Temporal lobe (tissue), 4 donors: ENCODE measurements at places on chromosomes 3 and 15. TPM values are rescaled to one million over a fixed set of nuclear protein-coding genes. Genes with fewer than 3 reads are reported as not detected.

IGSF10 gene
- total RNA-seq: 0.74 TPM

CCDC33 gene
- 0.25 TPM for total RNA-seq

CSPG5 gene
- total RNA-seq: 111 TPM

FBXW12 gene
- 1.5 TPM for total RNA-seq

ALAS1 gene
- total RNA-seq: 29.0 TPM

MKRN3 gene
- total RNA-seq: 13.5 TPM

IRAK2 gene
- total RNA-seq: 3.4 TPM

LTK gene
- under 0.01 TPM for total RNA-seq

GATM gene
- 120 TPM for total RNA-seq

LRRC3B gene
- 44.5 TPM for total RNA-seq

SPATA12 gene
- not detected for total RNA-seq

CYP1A1 gene
- 0.25 TPM for total RNA-seq

BMF gene
- total RNA-seq: 4.2 TPM

KBTBD12 gene
- 2.0 TPM for total RNA-seq

SLC12A1 gene
- 0.98 TPM for total RNA-seq

LRTM1 gene
- total RNA-seq: not detected

FGF12 gene
- 103 TPM for total RNA-seq

SCAANT1 gene
- not detected for total RNA-seq

CCR5 gene
- not detected for total RNA-seq

FBXO45 gene
- total RNA-seq: 34.9 TPM

SAMD7 gene
- not detected for total RNA-seq

GP5 gene
- total RNA-seq: under 0.01 TPM

LSAMP gene
- 97.1 TPM for total RNA-seq

TGM5 gene
- not detected for total RNA-seq

PTPRG gene
- 54.8 TPM for total RNA-seq

PLSCR5 gene
- 0.25 TPM for total RNA-seq

TRH gene
- 4.4 TPM for total RNA-seq

CISH gene
- total RNA-seq: 0.74 TPM

FBXO40 gene
- under 0.01 TPM for total RNA-seq

TSPAN3 gene
- total RNA-seq: 174 TPM

STAC gene
- total RNA-seq: 3.9 TPM

GOLGA8G gene
- total RNA-seq: not detected

MGLL gene
- 35.7 TPM for total RNA-seq

MYL3 gene
- total RNA-seq: 0.49 TPM

SELENOS gene
- total RNA-seq: 30.2 TPM

UTS2B gene
- total RNA-seq: not detected

CHRNA7 gene
- 4.2 TPM for total RNA-seq

CPN2 gene
- not detected for total RNA-seq

EFCAB12 gene
- total RNA-seq: under 0.01 TPM

CIDEC gene
- total RNA-seq: not detected

DAPK2 gene
- total RNA-seq: 3.4 TPM

GABRG3 gene
- total RNA-seq: 10.6 TPM

WDR93 gene
- total RNA-seq: 0.25 TPM

AGBL1 gene
- total RNA-seq: 0.98 TPM

HCN4 gene
- 4.4 TPM for total RNA-seq

GOLGA6L7 gene
- total RNA-seq: not detected

PLIN1 gene
- under 0.01 TPM for total RNA-seq

ZIC4 gene
- 1.5 TPM for total RNA-seq

PPM1L gene
- total RNA-seq: 78.4 TPM

SOX14 gene
- not detected for total RNA-seq

DCP1A gene
- 13.3 TPM for total RNA-seq

AADACL2 gene
- total RNA-seq: not detected

GP9 gene
- total RNA-seq: 0.25 TPM

MKRN2OS gene
- not detected for total RNA-seq
